ENCODE measurements at places on chromosomes 7 and 10. TPM values are rescaled to one million over a fixed set of nuclear protein-coding genes. Genes with fewer than 3 reads are reported as not detected.

The C7orf33 gene
- total RNA-seq: not detected

The CYP3A5 gene
- 3.1 TPM for total RNA-seq

The PRLHR gene
- not detected for total RNA-seq

The CNPY1 gene
- not detected for total RNA-seq

The BEND7 gene
- 0.63 TPM for total RNA-seq

The UPK3BL2 gene
- 2.5 TPM for total RNA-seq

The RPS24 gene
- total RNA-seq: 2,377 TPM

The DNAH11 gene
- under 0.01 TPM for total RNA-seq

The DENND2A gene
- total RNA-seq: 38.6 TPM

The GDF2 gene
- total RNA-seq: not detected

The LIPK gene
- total RNA-seq: not detected

The ABHD11 gene
- 10.7 TPM for total RNA-seq

The GGCT gene
- total RNA-seq: 8.5 TPM

The WNT8B gene
- total RNA-seq: not detected
